ENCODE measurements at places on chromosomes 7 and 10. TPM values are rescaled to one million over a fixed set of nuclear protein-coding genes. Genes with fewer than 3 reads are reported as not detected.

The CALHM3 gene
- total RNA-seq = not detected

The SLC18A2 gene
- total RNA-seq = 0.42 TPM

The DMBT1 gene
- not detected for total RNA-seq

The GDF10 gene
- total RNA-seq = 10.2 TPM

The ASB4 gene
- total RNA-seq = not detected

The KCP gene
- total RNA-seq = 0.90 TPM

The CELF2 gene
- 127 TPM for total RNA-seq

The IL6 gene
- total RNA-seq = 16.4 TPM

The MSMB gene
- not detected for total RNA-seq

The NRG3 gene
- not detected for total RNA-seq

The FGL2 gene
- total RNA-seq = 30.0 TPM

DNA sequence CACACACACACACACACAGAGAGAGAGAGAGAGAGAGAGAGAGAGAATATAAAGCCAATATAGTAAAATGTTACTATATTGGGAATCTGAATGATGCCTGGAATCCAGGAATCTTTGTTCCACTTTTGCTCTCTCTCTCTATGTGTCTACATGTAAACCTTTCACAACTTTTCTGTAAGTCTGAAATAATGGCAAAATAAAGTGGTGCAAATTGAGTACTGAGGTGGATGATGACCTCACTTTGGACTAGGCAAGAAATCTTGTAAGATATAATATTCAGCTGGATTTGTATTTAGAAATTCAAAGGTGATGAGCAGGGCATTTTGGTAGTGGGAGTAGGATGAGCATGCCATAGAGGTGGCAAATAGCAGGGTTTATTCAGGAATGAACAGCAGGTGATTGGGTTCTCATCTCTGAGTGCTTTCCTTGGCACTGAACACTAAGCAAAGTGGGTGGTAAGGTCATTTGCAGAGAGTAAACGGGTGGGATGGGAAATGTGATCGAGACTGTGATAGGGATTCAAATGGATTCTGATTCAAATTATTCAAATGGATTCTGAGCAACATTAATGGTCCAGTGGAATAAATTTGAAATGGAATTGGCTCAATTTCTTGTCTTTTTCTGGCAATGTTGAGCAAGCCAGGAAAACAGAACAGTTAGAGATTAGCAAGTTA, 9.7 kb upstream of the ANLN start:
- no peak overlapping the region for H3K27ac ChIP-seq
- no peak for DNase-seq
- no peak overlapping the region for H3K4me3 ChIP-seq
- no peaks in the 10 kb centered on the region for H3K4me1 ChIP-seq
- H3K36me3 ChIP-seq = no peaks in the 10 kb centered on the region

GRCh38 chr10:72065439-72066025, 22.8 kb downstream of the SPOCK2 start:
- no peaks in the 10 kb centered on the region for H3K4me1 ChIP-seq
- no peak overlapping the region for H3K4me3 ChIP-seq
- peaks cover 8% of the 10 kb centered on the region for H3K36me3 ChIP-seq

DNA sequence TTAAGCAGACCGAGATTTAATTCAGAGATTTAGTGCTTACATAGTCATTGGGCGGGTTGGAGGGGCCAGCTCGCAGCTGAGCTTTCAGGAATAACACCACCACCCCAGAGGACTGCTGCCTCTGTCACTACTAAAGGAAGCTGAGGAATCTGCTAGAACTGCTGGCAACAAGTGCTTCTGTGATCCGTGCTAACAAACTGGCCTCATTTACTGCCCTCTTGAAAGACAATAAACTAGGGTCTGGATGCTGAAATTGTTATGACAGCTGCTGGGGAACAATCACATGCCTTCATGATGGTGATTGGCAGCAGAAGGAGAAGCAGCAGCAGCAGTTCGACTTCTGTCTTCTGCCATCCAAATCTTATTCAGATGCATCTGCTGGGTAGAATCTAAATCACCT, 285.5 kb upstream of the TAC1 start:
- no peak overlapping the region for H3K27ac ChIP-seq
- H3K4me1 ChIP-seq = no peaks in the 10 kb centered on the region
- H3K36me3 ChIP-seq = no peaks in the 10 kb centered on the region
- H3K4me3 ChIP-seq = no peak overlapping the region
- no peak for DNase-seq

GRCh38 chr7:96495751-96496216, 173.9 kb upstream of the SLC25A13 start:
- no peaks in the 10 kb centered on the region for H3K4me1 ChIP-seq
- H3K4me3 ChIP-seq = no peak overlapping the region
- no peak for DNase-seq
- no peaks in the 10 kb centered on the region for H3K27me3 ChIP-seq

DNA sequence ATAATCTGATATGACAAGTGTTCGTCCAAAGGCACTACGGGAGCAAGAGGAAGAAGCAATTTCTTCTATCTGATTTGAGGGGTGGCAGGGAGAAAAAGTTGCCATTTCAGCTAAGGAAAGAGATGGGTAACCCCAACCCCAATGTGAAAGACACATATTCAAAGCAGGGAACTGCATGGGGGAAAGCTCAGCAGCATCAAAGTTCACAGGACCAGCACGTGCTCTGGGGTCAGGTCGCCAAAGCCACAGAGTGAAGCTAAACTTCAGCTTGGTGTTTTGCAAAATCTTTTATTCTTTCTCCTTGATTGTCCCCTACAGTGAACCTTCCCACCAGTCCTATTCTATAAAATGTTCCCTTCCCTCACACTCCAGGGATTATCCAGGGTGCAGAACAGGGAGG, 112.8 kb upstream of the PPP2R2D start:
- H3K36me3 ChIP-seq = no peaks in the 10 kb centered on the region
- no peaks in the 10 kb centered on the region for H3K27me3 ChIP-seq
- no peak for DNase-seq
- H3K4me1 ChIP-seq = no peaks in the 10 kb centered on the region

DNA sequence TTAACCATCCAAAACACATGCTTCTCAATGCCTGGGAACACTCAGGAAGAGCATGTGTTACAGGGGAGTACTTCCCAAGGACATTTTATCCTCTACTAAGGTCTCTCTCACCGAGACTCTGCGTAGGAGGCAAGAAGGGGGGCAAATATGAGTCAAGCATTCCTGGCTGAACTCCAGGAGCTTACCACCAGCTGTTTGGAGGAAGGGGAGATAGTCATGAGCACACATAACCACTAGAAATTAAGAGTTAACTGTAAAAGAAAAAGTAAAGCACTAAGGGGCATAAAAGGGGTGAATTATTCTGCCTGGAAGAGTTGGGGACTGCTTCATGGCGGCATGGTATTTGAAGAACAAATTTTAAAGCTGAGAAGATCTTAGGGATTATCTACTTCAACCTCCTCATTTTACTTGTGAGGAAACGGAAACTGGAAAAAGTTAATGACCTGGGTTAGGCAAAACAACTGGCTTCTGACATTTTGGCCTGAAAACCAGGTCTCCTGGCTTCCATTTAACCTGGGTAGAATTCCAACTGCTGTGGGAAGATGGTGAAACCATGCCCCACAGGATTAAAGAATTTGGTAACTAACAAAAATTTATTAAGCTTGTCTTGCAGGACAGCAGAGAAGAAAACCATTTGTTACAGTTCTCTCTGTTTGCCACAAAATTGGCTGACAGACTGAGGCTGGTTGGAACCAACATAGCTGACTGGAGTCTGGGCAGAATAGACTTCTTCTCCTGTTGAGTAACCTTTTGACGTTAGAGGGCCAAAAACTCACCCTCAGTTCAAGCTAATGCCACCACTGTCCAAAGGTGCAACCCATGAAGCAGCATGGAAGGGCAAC, 85.5 kb downstream of the SLC25A13 start:
- H3K4me1 ChIP-seq = no peaks in the 10 kb centered on the region
- H3K27ac ChIP-seq = peak overlapping the region; percentile 32
- H3K4me3 ChIP-seq = no peak overlapping the region

GRCh38 chr10:59847888-59848287, 58.5 kb downstream of the CCDC6 start:
- H3K4me1 ChIP-seq = peaks cover 2% of the 10 kb centered on the region
- no peak for DNase-seq
- no peak overlapping the region for H3K27ac ChIP-seq
- H3K36me3 ChIP-seq = no peaks in the 10 kb centered on the region
- H3K4me3 ChIP-seq = no peak overlapping the region
- no peaks in the 10 kb centered on the region for H3K27me3 ChIP-seq

- H3K4me3 ChIP-seq = no peak overlapping the region
- no peak overlapping the region for H3K27ac ChIP-seq
- DNase-seq = no peak
- H3K27me3 ChIP-seq = no peaks in the 10 kb centered on the region
These were observed 181.4 kb upstream of the CACNA2D1 start for GRCh38 chr7:82624965-82625364.

GRCh38 chr10:77111611-77112550, 525.7 kb downstream of the KCNMA1 start:
- H3K27ac ChIP-seq = no peak overlapping the region
- H3K4me1 ChIP-seq = peaks cover 21% of the 10 kb centered on the region
- no peak overlapping the region for H3K4me3 ChIP-seq
- no peaks in the 10 kb centered on the region for H3K27me3 ChIP-seq
- no peak for DNase-seq

DNA sequence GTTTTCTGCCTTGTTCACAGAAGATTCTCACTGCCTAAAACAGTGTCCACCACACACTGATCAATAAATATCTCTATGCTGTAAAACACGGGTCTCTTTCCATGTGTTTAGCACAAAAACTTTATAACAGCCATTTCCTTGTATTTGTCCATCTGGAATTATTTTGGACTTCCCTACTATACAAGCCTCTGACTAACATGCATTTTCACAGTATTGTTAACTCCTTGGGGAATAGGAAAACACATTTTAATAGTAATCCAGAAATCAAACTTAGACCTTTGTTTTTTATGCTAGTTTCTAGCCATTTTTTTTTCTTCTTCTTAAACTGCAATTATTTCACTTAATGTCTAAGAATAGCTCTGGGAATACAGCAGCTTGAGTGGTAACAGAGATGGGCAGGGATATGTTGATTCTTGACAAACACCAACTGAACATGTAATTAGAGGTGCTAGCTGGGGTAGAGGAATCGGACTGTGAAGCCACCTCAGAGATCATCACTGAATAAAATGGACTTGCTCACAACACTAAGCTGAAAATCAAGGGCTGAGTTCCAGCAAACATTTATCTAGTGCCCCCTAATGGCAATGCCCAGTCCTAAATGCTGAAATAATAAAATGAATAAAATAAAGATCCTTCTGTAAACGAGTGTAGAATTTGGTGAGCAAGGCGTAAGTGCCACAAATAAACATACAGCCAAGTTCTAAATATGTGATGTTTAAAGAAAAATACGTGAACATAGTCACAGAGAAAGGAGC, 593.1 kb downstream of the SORCS1 start:
- no peak for DNase-seq
- H3K4me1 ChIP-seq = no peaks in the 10 kb centered on the region

GRCh38 chr10:7580520-7580919, 86.2 kb downstream of the ITIH5 start:
- no peaks in the 10 kb centered on the region for H3K4me1 ChIP-seq
- no peaks in the 10 kb centered on the region for H3K36me3 ChIP-seq

- DNase-seq = no peak
- H3K4me1 ChIP-seq = no peaks in the 10 kb centered on the region
- H3K27ac ChIP-seq = no peak overlapping the region
These were observed 39.4 kb upstream of the ZNF107 start for GRCh38 chr7:64626557-64626956.

- no peak for DNase-seq
- no peaks in the 10 kb centered on the region for H3K36me3 ChIP-seq
- peak overlapping the region; percentile 96 for H3K4me3 ChIP-seq
These were observed 5.5 kb upstream of the SPAG6 start for GRCh38 chr10:22339761-22340328.

GRCh38 chr7:122864016-122864415, 22.2 kb downstream of the CADPS2 start:
- no peaks in the 10 kb centered on the region for H3K27me3 ChIP-seq
- no peaks in the 10 kb centered on the region for H3K36me3 ChIP-seq

DNA sequence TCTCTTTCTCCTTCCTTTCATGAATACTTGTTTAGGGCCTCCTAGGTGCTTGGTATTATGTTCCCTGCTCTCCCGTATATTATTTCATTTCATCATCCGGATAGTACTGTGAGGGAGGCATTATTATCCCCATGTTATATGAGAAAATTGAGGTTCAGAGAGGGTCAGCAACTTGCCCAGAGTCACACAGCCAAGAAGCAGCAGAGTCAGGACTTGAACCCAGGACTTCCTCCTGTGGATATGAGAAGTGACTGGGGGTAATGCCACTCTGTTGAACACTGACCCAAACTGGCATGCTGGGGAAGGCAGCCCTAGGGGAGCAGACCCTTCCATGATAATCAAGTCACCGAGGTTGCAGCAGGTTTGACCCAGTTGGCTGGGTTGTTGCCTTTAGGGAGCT, 8.2 kb upstream of the SFRP5 start:
- H3K4me1 ChIP-seq = no peaks in the 10 kb centered on the region
- peak overlapping the region; percentile 64 for H3K27ac ChIP-seq
- H3K27me3 ChIP-seq = no peaks in the 10 kb centered on the region

GRCh38 chr7:34844936-34845665, 187.1 kb downstream of the NPSR1 start:
- H3K36me3 ChIP-seq = no peaks in the 10 kb centered on the region
- DNase-seq = no peak
- H3K27ac ChIP-seq = no peak overlapping the region
- H3K27me3 ChIP-seq = no peaks in the 10 kb centered on the region

DNA sequence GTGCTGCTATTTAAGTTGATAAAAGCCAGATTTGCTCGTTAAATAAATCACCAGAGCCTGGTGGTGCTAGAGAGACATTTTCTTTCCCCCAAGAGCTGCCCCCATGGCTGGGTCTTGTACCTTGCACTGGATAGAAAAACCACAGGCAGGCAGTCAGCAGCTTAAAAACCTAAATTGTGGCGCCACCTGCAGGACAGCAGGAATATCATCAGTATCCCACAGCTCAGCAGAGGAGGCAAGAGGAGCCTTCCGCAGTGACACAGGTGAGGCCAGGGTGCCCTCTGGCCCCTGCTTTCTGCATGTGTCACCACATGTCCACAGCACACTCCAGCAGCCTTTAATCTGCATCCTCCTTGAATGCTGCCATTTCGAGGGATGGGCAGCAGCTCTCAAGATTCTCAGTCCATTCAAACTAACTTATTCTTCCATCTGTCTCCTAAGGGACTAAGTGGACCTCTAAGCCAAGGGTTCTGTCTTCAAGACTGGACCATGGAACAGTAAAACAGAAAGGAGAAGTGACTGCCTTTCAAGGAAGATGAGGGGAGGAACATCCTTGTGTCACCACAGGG, 4.5 kb upstream of the PLXNA4 start:
- H3K4me3 ChIP-seq = no peak overlapping the region
- H3K27me3 ChIP-seq = peaks cover 23% of the 10 kb centered on the region
- H3K4me1 ChIP-seq = peaks cover 5% of the 10 kb centered on the region
- H3K27ac ChIP-seq = no peak overlapping the region
- H3K36me3 ChIP-seq = no peaks in the 10 kb centered on the region

Measured in tibial nerve (tissue), 4 donors.